LHCN-M2 (cell line): ENCODE measurements at places on chromosomes 7 and 10. TPM values are rescaled to one million over a fixed set of nuclear protein-coding genes. Genes with fewer than 3 reads are reported as not detected.
A peak's percentile ranks its signal among the peaks of the same experiment; 100 is the strongest.

- no peak for DNase-seq
Measured at GRCh38 chr7:76395965-76396726, 13.4 kb downstream of the SSC4D start.

GRCh38 chr7:55536619-55537457 is 35.5 kb downstream of the VOPP1 start:
- no peak for DNase-seq

- DNase-seq, result no peak
Measured at GRCh38 chr7:101916041-101916800, 98.8 kb downstream of the CUX1 start.

LGI1 gene
- not detected in 2 replicates for total RNA-seq

CARD11 gene
- not detected in 2 replicates for total RNA-seq

DNA sequence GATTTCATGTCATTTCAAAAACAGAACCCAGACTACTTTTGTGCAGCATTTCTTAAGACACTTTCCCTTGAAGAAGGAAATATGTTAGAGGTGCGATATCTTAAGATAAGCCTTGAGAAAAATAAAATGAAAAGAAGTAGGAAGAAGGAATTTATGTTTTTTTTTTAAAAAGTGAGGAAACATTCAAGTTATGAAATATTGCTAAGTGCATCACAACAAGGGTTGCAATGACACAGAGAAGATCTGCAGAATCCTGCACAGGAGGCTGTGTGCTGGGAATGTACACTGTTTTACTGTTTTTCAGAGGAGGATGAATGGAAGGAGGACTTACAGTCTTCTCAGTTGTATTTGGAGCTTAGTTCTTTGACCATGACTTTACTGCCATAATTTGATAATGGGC is 79.8 kb upstream of the NME8 start:
- DNase-seq, result no peak

GRCh38 chr10:88457660-88458059 is 125.5 kb downstream of the RNLS start:
- peak; percentile 71 for DNase-seq

ZNF722 gene
- not detected in 2 replicates for total RNA-seq

DNA sequence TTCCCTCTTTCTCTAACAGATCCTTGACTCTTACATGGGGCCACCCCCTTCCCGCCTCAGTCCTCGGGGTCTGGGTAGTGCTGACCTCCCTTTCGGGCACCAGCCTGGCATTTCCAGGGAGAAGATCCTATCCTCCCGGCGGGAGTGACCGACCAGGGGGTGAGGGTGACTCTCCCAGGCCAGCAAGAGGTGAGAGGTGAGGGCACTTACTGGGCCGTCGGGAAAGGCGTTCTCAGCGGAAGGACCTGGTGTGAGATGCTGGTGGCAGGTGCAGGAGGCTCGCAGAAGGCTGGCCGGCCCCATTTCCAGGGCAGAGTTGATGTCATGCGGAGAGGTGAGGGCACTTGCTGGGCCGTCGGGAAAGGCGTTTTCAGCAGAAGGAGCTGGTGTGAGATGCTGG is 4.2 kb upstream of the FOXL3 start:
- DNase-seq, result no peak

DNA sequence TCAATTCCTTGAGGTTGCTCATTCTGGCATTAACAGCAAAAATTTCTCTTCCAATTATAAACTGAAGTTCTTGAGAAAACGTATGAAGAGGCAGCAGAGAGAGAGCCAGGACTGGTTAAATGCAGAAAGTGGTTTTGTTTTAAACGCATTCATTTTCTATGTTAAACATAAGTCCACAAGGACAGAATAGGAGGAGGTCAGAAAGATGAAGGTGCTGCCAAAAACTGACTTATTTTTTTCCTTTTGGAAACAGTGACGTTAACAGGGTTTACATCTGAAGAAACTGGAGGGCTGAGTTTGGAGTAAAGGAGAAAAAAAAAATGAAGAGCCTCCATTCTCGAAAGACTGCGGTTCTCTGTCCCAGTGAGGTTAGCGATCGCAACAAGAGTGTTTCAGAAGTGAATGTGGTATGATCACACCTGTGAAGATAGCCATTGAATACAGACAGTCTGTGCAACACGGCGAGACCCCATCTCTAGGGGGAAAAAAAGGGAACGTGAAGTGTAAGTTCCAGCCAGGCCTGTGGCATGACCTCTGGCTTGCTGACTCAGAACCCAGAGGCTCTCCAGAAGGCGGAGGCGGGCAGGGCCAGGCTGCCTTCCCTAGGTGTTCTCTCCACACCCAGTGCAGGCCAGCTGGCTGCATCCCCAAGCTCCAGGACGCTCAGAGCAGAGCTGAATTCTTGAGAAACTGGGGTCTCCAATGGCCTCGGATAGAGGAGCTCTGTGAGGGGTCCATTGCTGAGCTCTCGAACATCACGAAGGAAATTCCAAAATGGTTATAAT is 84.0 kb downstream of the CHST15 start:
- no peak for DNase-seq

DNA sequence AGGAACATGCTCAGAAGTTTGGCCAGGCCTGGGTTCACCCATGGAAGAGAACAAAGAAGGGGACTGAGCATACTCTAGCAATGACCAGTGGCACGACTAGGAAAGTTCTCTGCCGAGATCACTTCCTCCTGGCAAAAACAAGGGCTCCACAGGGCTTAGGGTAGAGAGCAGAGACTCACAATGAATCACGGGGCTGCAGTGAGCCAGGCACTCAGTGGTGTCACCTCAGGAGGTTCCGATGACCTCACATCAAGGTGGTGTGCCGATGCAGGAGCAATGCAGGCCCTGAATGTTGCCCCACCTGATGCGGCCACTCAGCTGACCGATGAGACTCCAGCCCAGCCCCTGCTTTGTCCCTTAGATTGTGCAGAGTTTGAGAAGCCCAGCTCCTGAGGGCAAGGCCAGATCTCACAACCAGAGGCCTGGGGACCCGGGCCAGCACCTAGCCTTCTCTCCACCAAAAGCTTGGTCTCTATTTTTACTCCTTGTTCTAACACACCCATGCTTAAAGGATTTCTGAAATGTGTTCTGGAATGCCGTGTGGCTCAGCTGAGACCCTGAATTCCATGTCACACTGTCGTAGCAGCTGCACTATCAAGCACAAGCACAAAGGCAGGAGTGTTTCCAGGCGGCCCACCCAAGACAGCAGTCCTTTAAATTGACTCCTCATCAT is 60.9 kb downstream of the COBL start:
- peak; percentile 35 for DNase-seq

AMZ1 gene
- not detected in 2 replicates for total RNA-seq

- peak; percentile 17 for DNase-seq
Measured at GRCh38 chr7:117217106-117218035, 105.5 kb downstream of the WNT2 start.

DNA sequence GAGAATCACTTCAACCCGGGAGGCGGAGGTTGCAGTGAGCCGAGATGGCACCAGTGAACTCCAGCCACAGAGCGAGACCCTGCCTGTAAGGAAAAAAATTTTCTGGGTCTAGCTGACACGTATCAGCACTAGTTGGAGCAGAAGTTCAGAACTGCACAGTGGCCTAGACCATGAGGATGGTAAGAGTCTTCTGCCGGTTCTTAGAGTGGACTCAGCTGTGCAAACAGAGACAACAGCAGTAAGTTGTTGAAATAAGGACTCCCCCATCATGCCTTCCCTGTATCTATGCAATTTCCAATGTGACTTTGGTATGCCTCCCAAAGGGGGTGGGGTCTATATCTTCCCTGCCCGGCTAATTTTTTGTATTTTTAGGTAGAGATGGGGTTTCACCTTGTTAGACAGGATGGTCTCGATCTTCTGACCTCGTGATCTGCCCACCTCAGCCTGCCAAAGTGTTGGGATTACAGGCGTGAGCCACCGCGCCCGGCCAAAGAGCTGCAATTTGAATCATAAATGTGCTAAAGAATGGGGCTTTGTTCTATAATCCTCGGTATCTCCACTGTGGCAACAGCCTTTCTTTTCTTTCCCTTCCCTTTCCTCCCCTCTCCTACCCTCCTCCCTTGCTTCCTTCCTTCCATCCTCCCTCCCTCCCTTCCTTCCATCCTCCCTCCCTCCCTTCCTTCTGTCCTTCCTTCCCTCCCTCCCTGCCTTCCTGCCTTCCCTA is 14.5 kb upstream of the RNF216 start:
- DNase-seq, result no peak

GRCh38 chr10:110811791-110812581 is 59.7 kb upstream of the PDCD4 start:
- no peak for DNase-seq

DNA sequence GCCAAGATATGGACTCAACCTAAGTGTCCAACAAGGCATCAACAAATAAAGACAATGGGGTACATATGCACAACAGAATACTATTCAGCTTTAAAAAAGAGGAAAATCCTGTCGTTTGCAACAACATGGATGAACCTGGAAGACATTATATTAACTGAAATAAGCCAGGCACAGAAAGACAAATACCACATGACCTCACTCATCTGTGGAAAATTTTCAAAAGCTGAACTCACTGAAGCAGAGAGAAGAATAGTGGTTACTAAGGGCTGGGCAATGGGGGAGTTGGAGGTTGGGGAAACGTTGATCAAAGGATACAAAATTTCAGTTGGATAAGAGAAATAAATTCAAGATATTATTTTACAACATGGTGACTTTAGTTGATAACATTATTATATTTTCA is 221.4 kb upstream of the PITRM1 start:
- DNase-seq, result no peak

XRCC2 gene
- total RNA-seq, result 11.0 and 13.9 TPM in 2 replicates

DNA sequence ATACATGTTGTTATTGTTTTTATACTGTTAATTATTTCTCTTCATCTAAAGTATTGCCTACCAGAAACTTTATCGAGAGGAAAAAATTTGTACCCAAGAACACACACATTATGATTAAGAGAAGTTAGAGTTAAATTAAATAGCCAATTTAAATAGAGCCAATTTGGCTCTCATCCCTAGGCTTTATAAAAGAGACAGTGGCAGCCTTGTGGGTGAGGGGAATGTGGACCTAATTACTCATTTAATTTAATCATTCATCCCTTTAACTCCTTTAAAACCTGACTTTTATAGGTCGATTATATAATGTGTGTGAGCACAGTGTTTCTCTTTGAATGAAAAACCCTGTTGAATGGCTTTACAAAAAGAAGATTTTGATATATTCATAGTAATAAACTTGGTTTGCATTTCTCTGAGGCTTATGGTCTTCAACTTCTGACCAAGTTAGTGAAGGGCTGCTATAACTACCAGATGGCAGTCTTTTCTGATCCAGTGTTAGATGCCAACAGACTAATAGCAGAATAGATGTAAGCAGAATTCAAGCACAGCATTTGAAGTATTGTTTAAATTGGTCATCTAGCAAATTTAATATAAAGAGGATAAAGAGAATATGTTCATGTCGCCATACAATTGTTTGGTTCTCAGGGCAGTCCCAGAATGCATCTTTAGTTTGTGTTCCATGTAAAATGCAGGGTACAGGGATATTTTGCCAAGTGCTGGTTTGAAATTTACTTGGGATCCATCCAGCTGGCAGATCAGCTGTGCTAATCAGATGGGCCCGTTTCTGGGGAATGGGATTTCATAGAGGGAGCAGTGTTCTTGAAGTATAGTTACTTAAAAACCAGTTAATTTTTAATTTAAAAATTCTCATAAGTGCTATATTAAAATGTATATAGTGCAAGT is 25.3 kb downstream of the ADD3 start:
- DNase-seq, result no peak

DNA sequence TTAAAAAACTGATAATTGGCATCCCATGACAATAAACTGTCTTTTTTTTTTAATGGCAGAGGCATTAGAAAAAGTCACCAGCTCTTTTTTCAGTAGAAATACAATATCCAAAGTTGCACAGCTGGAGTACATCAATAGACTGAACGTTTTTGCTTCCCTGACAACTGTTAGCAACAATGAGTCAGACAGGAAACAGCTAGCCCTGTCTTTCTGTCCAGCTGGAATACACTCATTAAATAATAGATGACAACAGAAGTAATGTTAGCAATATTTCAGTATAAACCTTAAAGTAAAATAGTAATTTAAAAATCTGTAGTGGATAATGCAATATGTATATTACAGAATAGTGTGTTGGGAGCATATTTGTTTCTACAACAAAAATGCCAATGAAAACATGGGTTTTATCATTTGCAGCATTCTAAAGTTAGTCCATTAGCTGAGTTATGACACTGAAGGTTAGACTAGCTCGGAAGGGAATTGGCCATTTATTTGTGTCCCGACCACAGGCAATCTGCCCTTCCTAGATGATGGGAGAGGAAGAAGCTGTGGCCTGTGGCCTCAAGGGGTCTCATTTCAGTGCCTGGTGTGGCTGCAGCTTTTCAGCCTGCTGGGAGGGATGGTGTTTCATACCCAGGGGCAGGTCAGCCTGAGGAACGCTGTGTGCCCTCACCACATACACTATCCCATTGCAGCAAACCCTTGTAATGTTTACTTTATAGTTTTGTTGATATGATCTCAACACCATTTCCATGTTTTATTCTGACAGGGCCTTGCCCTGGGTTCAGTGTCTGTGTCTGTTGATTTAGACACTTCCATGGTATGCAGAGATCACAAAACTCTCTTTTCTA is 173.3 kb downstream of the SLC16A9 start:
- DNase-seq, result peak; percentile 92

- no peak for DNase-seq
Measured at GRCh38 chr7:92228100-92228499, 17.6 kb downstream of the KRIT1 start.

AEBP1 gene
- not detected in 2 replicates for total RNA-seq

GRCh38 chr7:100475549-100475948 is 3.5 kb downstream of the TSC22D4 start:
- no peak for DNase-seq

GRCh38 chr7:151276666-151277590 is 28.4 kb upstream of the SMARCD3 start:
- DNase-seq, result peak; percentile 56

VGF gene
- total RNA-seq, result 0.45 and 0.69 TPM in 2 replicates

PLAC9 gene
- total RNA-seq, result not detected in 2 replicates

GRCh38 chr7:92815412-92815811 is 21.0 kb downstream of the CDK6 start:
- no peak for DNase-seq

GRCh38 chr10:79943871-79944270 is 5.0 kb downstream of the SFTPD start:
- DNase-seq, result no peak

GRCh38 chr7:106424476-106425016 is 139.8 kb upstream of the NAMPT start:
- no peak for DNase-seq

ST8SIA6 gene
- 0.32 and 0.57 TPM in 2 replicates for total RNA-seq

DNA sequence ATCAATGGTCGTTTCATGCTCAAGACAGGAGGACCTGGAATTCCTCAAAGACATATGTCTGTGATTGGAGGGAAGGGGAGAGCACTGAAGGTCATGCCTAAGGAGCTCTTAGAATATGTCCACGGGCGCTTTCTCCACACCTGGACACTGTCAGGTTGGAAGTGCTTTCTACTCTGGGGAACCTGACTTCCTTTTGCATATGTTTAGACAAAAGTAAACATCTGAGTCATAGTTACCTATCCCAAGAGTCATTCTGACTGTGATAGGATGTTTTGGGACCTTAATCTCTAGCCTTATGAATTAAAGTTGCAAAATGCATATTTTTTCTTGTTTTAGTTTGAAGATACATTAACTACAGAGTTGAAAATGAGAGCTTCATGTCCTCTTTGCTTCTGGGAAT is 251.7 kb downstream of the KLF6 start:
- DNase-seq, result no peak

INMT gene
- total RNA-seq, result 1.4 and 1.7 TPM in 2 replicates

STARD3NL gene
- 114 and 127 TPM in 2 replicates for total RNA-seq

KCND2 gene
- 0.34 TPM in 1 of 2 replicates, not detected in the other for total RNA-seq

- DNase-seq, result no peak
Measured at GRCh38 chr7:111654343-111654742, 92.1 kb upstream of the IMMP2L start.

SPAM1 gene
- not detected in 2 replicates for total RNA-seq

- DNase-seq, result no peak
Measured at GRCh38 chr7:80373429-80374032, 138.3 kb downstream of the GNAT3 start.

PSMC2 gene
- 262 and 325 TPM in 2 replicates for total RNA-seq
